Activated T-helper 17 cell treated with anti-CD3 and anti-CD28 coated beads, Interleukin-2, amount 50 U/mL, for 72 hours (primary cell): ENCODE measurements at places on chromosomes 13 and 19. TPM values are rescaled to one million over a fixed set of nuclear protein-coding genes. Genes with fewer than 3 reads are reported as not detected.

The IZUMO2 gene
- not detected for total RNA-seq

The ZNF808 gene
- 20.5 TPM for total RNA-seq

The POU2F2 gene
- 95.9 TPM for total RNA-seq

The ZNF681 gene
- total RNA-seq, result 2.3 TPM

The CEACAM5 gene
- total RNA-seq, result not detected

The SLC8A2 gene
- total RNA-seq, result 0.06 TPM

The ZNF90 gene
- 11.8 TPM for total RNA-seq

The CASP14 gene
- total RNA-seq, result not detected

The IGFL3 gene
- total RNA-seq, result not detected

The SLITRK6 gene
- total RNA-seq, result not detected

The LILRB5 gene
- not detected for total RNA-seq

The TMEM259 gene
- total RNA-seq, result 120 TPM

The DCT gene
- 0.29 TPM for total RNA-seq

The ZNF850 gene
- total RNA-seq, result 13.9 TPM

The ARGLU1 gene
- total RNA-seq, result 66.7 TPM

The WDR62 gene
- 33.2 TPM for total RNA-seq

The CFD gene
- total RNA-seq, result 0.40 TPM

The BORCS8 gene
- total RNA-seq, result 14.9 TPM

The PEG3 gene
- total RNA-seq, result 0.04 TPM

The GPC5 gene
- total RNA-seq, result 0.29 TPM

The XAB2 gene
- total RNA-seq, result 39.0 TPM

The SACS gene
- total RNA-seq, result 44.1 TPM

The GPR183 gene
- total RNA-seq, result 95.1 TPM

The ZNF729 gene
- total RNA-seq, result not detected

The LILRA1 gene
- total RNA-seq, result not detected

The LSM7 gene
- 96.2 TPM for total RNA-seq

The MIA gene
- 5.7 TPM for total RNA-seq

The STOML3 gene
- total RNA-seq, result not detected

The NAPSA gene
- total RNA-seq, result 54.6 TPM

The ASPDH gene
- total RNA-seq, result not detected

The UNC13A gene
- 0.16 TPM for total RNA-seq

The FCHO1 gene
- 75.5 TPM for total RNA-seq

The SMIM24 gene
- 1.6 TPM for total RNA-seq

The BCAM gene
- not detected for total RNA-seq

The ATXN8OS gene
- total RNA-seq, result not detected

The LIPE gene
- 12.5 TPM for total RNA-seq

The LYPD5 gene
- 0.73 TPM for total RNA-seq

The CRB3 gene
- not detected for total RNA-seq

The ZNF28 gene
- 14.3 TPM for total RNA-seq

The KRTDAP gene
- not detected for total RNA-seq

The APOC4 gene
- total RNA-seq, result not detected

The CADM4 gene
- total RNA-seq, result 0.61 TPM
